ENCODE measurements at places on chromosomes 16 and 17.
A peak's percentile ranks its signal among the peaks of the same experiment; 100 is the strongest.

- H3K36me3 ChIP-seq, result no peaks in the 10 kb centered on the region
- DNase-seq, result no peak
- H3K4me3 ChIP-seq, result no peak overlapping the region
- no peak overlapping the region for H3K27ac ChIP-seq
- H3K27me3 ChIP-seq, result no peaks in the 10 kb centered on the region
- H3K4me1 ChIP-seq, result peaks cover 9% of the 10 kb centered on the region
Observed at GRCh38 chr16:67407176-67407787, 9.0 kb downstream of the ZDHHC1 start.

DNA sequence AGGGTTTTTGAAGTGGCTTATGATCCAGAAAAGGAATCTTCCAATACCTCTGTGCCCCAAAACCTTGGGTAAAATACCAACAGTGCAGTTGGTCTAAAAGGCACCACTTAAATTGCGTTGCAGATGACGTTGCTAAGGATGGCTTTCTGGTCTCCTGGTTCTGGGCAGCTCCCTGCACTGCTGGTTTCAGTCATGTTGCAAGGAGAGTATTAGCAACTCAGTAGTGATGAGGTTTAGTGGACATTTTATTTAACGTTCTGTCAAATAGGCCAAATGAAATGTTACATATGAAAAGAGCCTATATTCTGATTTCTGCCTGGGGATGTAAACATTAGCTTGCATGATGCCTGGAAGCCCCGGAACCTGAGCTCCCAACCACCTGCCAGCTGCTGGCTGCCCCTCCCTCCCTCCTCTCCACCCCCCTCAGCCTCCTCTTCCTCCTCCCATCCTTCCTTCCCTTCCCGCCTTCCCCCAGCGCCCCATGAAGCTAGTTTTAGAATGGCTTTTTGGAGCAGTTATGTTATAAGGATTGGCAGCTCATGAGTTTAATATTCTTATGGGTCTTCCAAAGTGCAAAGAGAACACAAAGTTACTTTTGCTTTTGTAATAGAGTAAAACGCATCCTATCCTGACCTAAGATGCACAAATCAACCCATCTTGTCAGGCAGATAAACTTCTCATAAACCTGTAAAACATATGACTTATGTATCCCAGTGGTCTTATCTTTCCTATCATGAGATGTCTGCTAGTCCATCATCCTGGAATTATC, 20.7 kb downstream of the CD7 start:
- no peak for DNase-seq
- peaks cover 6% of the 10 kb centered on the region for H3K36me3 ChIP-seq
- no peaks in the 10 kb centered on the region for H3K27me3 ChIP-seq
- peaks cover 59% of the 10 kb centered on the region for H3K4me1 ChIP-seq
- H3K27ac ChIP-seq, result peak overlapping the region; percentile 82

GRCh38 chr17:2564877-2565276, 28.6 kb upstream of the PAFAH1B1 start:
- no peak overlapping the region for H3K27ac ChIP-seq
- H3K36me3 ChIP-seq, result no peaks in the 10 kb centered on the region
- DNase-seq, result no peak
- no peak overlapping the region for H3K4me3 ChIP-seq
- peaks cover 8% of the 10 kb centered on the region for H3K4me1 ChIP-seq

GRCh38 chr17:45768000-45768399, 16.1 kb upstream of the CRHR1 start:
- no peak for DNase-seq
- no peak overlapping the region for H3K27ac ChIP-seq
- no peak overlapping the region for H3K4me3 ChIP-seq

- H3K36me3 ChIP-seq, result no peaks in the 10 kb centered on the region
- H3K27ac ChIP-seq, result peak overlapping the region; percentile 72
- H3K4me3 ChIP-seq, result no peak overlapping the region
- no peak for DNase-seq
- no peaks in the 10 kb centered on the region for H3K27me3 ChIP-seq
- peaks cover 30% of the 10 kb centered on the region for H3K4me1 ChIP-seq
Observed at GRCh38 chr17:28112181-28112580, 69.7 kb downstream of the NLK start.

DNA sequence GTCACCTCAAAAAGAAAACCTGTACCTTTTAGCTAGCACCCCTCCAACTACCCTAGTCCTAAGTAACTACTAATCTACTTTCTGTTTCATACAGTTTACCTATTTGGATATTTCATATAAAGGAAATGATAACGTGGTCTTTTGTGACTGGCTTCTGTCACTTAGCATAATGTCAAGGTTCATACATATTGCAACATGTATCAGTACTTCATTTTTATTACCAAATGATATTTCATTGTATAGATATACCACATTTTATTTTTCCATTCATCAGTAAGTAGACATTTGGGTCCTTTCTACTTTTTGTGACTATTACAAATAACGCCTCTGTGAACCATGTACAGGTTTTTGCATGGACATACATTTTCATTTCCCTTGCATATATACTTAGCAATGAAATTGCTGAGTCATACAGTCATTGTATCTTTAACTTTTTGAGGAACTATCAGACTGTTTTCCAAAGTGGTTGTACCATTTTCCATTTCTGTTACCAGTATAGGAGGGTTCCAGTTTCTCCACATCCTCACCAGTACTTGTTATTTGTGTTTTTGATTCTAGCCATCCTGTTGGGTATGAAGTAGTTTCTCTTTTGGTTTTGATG, 23.7 kb downstream of the MOSMO start:
- peaks cover 25% of the 10 kb centered on the region for H3K36me3 ChIP-seq
- H3K27ac ChIP-seq, result no peak overlapping the region
- no peaks in the 10 kb centered on the region for H3K27me3 ChIP-seq
- H3K4me1 ChIP-seq, result peaks cover 24% of the 10 kb centered on the region
- no peak overlapping the region for H3K4me3 ChIP-seq

- no peaks in the 10 kb centered on the region for H3K4me1 ChIP-seq
- no peaks in the 10 kb centered on the region for H3K36me3 ChIP-seq
- no peaks in the 10 kb centered on the region for H3K27me3 ChIP-seq
- H3K27ac ChIP-seq, result no peak overlapping the region
Observed at GRCh38 chr16:19458722-19459379, 41.2 kb downstream of the TMC5 start.

DNA sequence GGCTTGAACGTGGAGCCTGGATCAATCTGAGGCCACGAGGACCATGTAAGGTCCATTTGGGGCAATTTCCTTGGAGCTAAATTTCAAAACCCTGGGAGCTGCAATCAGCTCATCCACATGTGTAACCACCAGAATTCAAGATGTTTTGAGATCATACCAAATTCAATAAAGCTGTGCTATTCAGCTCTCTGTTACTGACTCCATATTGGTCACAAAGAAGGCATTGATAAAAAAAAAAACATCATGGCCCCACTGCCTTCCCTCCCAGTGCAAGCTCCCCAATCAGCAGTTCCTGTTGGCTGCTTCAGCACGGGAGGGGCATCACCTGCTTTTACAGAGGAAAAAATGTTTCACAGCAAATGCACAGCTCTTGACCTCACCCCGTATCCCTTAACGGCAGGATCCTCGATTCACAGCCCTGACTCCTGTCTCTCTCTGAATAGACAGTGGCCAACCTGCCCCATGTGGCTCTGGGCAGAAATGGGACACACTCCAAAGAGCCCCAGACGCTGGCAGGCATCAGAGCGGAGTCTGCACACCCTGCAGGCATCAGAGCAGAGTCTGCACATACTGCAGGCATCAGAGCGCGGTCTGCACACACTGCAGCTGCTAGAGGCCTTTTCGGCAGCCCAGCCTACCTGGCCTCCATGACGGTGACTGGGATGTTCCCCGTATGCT, 37.1 kb downstream of the FANCA start:
- H3K27ac ChIP-seq, result no peak overlapping the region
- H3K27me3 ChIP-seq, result no peaks in the 10 kb centered on the region
- DNase-seq, result no peak
- peaks cover 73% of the 10 kb centered on the region for H3K36me3 ChIP-seq

DNA sequence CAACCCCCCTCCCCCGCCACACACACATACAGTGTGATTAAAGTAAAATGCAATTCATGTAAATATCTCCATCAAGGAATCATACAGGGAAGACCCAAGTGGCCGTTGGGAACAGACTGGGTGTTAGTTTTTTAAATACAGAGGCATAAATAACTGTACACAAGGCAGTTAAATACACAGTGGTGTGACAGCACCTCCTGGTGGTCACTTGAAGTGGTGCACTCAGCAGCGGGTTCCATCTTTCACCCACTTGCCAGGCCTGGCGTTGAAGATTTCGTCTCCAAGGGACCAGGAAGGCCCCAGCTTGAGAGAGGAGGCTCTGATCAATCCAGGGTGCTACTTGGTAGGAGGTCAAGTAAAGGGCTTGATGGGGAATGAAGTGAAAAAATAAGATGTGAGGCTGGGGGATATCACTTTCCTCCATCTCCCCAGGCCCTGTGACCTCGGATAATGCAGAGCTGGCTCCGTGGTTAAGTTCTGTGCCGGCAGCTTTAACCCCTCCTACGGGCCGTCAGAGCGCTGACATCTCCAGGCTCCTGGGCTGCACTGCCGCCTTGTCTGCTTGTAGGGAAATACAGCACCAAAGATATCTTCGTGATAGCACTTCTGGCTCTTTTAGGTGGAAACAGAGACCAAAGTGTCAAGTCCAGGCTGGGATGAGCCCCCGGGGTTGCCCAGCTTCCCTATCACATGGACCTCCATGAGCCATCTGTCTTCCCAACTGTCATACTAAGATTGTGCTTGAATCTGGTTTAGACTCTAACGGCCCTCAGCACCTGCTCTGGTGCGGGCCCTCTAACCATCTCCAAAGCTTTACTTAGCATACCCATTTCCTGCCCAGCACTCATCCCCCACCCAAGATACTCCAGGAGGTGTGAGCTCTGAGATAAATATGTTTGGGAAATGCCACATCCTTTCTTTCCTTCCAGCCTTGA, 20.7 kb downstream of the LGALS9 start:
- H3K27me3 ChIP-seq, result no peaks in the 10 kb centered on the region
- DNase-seq, result no peak
- no peaks in the 10 kb centered on the region for H3K4me1 ChIP-seq

DNA sequence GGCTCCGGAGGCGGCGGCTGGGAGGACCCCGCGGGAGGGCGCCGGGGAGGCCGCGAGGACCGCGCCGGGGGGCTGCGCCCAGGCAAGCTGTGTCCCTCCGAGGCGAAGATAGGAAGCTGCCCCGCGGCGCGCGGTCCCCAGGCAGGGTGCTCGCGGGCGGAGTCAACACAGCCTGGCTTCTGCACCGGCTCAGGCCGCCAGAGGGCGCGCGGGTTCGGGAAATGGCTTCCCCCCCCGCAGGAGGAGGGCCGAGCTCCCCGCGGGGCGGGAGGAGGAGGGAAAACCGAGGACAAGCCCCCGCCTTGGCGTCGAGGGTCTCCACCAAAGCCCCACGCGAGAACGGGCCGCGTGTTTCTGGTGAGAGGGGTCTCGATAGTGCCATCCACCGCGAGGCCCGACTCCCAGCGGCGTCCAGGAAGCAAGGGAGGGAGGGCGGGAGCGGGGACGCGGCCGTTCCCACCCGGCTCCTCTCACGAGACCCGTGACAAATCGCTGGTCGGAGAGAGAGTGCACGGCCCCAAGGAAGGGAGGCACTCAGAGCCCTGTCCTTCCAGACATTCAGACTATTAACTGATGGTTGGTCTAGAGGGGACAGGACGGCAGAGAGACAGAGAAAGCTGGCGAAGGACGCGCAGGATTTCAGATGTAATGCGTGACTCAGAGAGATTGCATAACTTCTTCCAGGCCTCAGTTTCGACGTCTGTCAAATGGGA, 64.4 kb upstream of the DNAJA2 start:
- peak overlapping the region; percentile 43 for H3K4me3 ChIP-seq
- 0 out of 2 replicates have a peak, but pooled peaks cover 3% of the 10 kb centered on the region for H3K27me3 ChIP-seq
- H3K4me1 ChIP-seq, result peaks cover 6% of the 10 kb centered on the region
- no peak overlapping the region for H3K27ac ChIP-seq
- peak; percentile 84 for DNase-seq

GRCh38 chr17:43706235-43706634, 44.5 kb upstream of the MEOX1 start:
- H3K36me3 ChIP-seq, result no peaks in the 10 kb centered on the region
- no peak overlapping the region for H3K27ac ChIP-seq
- H3K4me3 ChIP-seq, result no peak overlapping the region
- no peaks in the 10 kb centered on the region for H3K27me3 ChIP-seq

GRCh38 chr17:66667090-66667489, 167.8 kb upstream of the CACNG5 start:
- no peaks in the 10 kb centered on the region for H3K4me1 ChIP-seq
- H3K36me3 ChIP-seq, result peaks cover 5% of the 10 kb centered on the region
- H3K27ac ChIP-seq, result no peak overlapping the region
- no peak for DNase-seq
- H3K4me3 ChIP-seq, result no peak overlapping the region

DNA sequence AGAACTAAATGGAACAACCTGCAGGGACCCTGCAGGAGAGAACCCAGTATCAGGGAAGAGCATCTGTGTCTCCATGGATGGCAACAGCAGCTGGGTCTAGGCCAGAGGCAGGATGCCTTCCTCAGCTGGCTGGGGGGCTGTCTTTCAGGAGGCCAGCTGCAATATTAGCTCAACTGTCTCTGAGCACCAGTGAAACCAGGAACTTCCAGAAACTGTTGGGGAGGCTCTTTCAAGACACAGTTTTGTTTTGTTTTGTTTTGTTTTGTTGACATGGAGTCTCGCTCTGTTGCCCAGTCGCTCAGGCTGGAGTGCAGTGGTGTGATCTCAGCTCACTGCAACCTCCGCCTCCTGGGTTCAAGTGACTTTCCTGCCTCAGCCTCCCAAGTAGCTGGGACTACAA, 7.6 kb downstream of the GPR142 start:
- no peak overlapping the region for H3K4me3 ChIP-seq
- H3K4me1 ChIP-seq, result peaks cover 6% of the 10 kb centered on the region
- H3K36me3 ChIP-seq, result no peaks in the 10 kb centered on the region
- peaks cover 9% of the 10 kb centered on the region for H3K27me3 ChIP-seq
- DNase-seq, result no peak

- peaks cover 10% of the 10 kb centered on the region for H3K4me1 ChIP-seq
- no peaks in the 10 kb centered on the region for H3K36me3 ChIP-seq
- H3K4me3 ChIP-seq, result no peak overlapping the region
- H3K27ac ChIP-seq, result peak overlapping the region; percentile 49
- DNase-seq, result peak; percentile 73
Observed at GRCh38 chr17:27247071-27247957, 46.6 kb upstream of the WSB1 start.

GRCh38 chr17:64781014-64781756, 119.1 kb upstream of the SMURF2 start:
- no peaks in the 10 kb centered on the region for H3K27me3 ChIP-seq
- peaks cover 11% of the 10 kb centered on the region for H3K4me1 ChIP-seq

GRCh38 chr16:57647136-57647875, 18.9 kb downstream of the ADGRG1 start:
- H3K4me3 ChIP-seq, result no peak overlapping the region
- H3K4me1 ChIP-seq, result peaks cover 20% of the 10 kb centered on the region
- no peak overlapping the region for H3K27ac ChIP-seq
- H3K36me3 ChIP-seq, result no peaks in the 10 kb centered on the region
- DNase-seq, result no peak

GRCh38 chr16:24071666-24072360, 184.3 kb upstream of the CACNG3 start:
- H3K36me3 ChIP-seq, result no peaks in the 10 kb centered on the region
- no peaks in the 10 kb centered on the region for H3K4me1 ChIP-seq
- H3K4me3 ChIP-seq, result no peak overlapping the region

GRCh38 chr17:63189930-63190329, 223.9 kb downstream of the TANC2 start:
- H3K36me3 ChIP-seq, result 0 out of 2 replicates have a peak, but pooled peaks cover 5% of the 10 kb centered on the region
- H3K27me3 ChIP-seq, result no peaks in the 10 kb centered on the region
- no peak overlapping the region for H3K4me3 ChIP-seq
- no peak overlapping the region for H3K27ac ChIP-seq
- DNase-seq, result no peak

All from SJSA1 (cell line).